Stimulated activated naive CD8-positive, alpha-beta T cell treated with anti-CD3 and anti-CD28 coated beads, Interleukin-15, Interleukin-2, amounts not matched to agents 100 U/mL and 50 U/mL, for 24 hours (primary cell): ENCODE measurements at places on chromosomes 11 and 22.
A peak's percentile ranks its signal among the peaks of the same experiment; 100 is the strongest.

GRCh38 chr11:112649856-112650255 lies 311.4 kb upstream of the NCAM1 start:
- no peak for DNase-seq

GRCh38 chr11:74226907-74227306 lies 55.8 kb downstream of the PPME1 start:
- DNase-seq, result no peak

DNA sequence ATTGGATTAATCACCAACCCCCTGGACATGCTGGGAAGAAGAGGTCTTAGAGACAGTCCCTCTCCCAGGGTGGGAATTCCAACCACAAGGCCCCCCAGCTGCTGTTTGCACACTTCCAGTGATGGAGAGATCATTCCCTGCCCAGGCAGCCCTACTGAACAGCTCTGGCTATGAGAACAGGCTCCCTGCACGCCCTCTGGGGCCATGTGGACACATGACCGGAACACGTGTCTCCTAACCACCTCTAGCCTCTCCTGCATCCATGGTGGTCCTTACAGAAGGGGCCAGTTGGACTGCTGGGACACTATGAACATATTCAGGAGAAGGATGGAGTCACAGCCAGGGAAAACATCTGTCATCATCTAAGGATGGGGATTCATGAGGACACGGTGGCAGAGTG lies 196.2 kb downstream of the MN1 start:
- no peak for DNase-seq

GRCh38 chr22:26711205-26711963 lies 54.0 kb downstream of the MIAT start:
- no peak for DNase-seq

DNA sequence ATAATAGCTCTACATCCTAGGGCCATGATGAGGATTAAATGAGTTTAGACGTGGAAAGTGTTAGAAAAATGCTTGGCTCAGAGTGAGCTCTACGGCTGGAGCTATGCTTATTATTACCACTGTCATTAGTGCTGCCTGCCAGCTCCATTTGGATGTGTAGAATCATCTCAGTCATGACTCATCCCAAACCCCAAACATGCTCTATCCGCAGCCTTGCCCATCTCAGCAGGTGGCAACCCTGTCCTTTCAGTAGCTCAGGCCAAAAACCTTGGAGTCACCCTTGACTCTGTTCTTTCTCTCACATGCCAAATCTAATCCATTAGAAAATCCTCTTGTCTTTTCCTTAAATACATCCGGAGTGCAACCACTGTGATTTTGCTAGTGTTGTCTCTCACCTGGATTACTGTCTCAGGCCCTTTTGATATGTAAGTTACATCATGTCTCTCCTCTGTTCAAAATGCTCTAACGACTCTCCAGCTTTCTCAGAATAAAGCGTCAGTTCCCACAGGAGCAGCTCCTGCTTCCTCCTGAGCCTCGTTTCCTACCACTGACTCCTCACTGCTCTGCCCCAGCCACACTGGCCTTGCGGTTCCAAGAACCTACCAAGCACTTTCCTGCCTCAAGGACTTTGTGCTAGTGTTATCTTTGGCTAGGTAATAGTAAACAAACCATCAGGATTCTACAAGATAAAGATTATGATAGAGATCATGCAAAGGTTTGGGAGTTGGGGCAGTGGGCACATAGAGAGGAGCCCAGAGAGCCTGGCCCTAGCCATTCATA lies 10.5 kb upstream of the CHRM1 start:
- DNase-seq, result no peak

- DNase-seq, result no peak
Observed at GRCh38 chr11:31714840-31715239, 96.3 kb downstream of the PAX6 start.

DNA sequence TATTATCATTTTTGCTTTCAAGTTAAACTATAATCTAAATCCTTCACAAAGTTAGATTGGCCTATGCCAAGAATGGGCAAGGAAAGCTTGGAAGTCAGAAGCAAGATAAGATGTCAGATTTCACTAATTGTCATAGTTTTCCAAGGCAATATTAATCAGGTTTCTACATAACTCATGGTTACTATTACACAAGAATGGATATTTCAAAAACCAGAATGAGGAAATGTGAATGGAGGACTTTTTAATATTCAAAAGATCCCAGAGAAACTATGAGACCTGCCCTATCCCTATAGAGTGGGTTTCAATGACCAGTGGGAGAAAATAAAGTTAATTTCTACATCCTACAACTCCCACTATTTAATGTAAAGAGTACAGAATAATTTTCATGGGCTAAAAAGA lies 203.2 kb downstream of the CASP12 start:
- no peak for DNase-seq

- peak; percentile 77 for DNase-seq
Observed at GRCh38 chr11:830295-831117, 2.2 kb upstream of the CD151 start.

DNA sequence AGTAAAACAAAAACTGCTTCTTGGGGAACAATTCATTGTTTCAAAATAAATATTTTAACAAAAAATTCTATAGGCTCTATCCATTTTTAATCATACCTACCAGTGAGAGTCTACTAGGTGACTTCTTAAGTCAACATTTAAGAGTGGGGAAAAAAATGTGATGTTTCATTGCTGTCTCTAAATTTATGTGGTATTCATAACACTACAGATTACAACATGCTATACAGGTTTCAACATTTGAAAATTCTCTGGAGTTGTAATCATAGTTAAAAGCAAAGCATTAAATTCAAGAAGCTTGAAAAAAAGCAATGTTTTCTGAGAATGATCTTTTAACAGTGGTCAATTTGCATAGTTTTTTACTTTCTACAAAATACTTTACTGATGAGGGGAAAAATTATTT lies 18.3 kb downstream of the SBF2 start:
- DNase-seq, result no peak

DNA sequence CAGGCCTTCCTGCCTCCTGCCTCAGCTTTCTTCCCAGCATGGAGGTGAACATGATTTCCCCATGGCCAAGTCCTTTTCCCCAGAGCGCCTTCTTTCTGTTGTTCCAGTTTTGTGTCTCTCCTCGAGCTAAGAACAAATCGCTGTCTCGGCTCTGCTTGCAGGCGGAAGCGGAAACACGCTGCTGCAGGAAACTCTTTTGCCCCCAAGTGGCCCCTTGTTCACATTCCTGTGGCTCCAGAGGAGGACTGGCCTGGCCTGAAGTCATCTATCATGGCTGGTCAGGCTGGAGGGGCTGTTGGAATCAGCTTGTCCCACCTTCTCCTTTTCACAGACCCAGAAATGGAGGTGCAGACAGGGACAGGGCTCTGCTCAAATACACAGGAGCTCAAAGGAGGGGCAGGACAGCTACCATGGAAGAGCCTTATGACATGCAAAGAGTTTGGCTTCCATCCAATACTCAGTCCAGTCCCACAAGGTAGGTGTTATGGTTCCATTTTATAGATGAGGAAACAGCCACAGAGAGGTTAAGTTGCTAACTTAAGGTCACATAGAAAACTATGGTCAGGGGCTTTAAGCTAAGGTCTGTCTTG lies 182.2 kb upstream of the SYT13 start:
- no peak for DNase-seq
